MV-4-11 (cell line): ENCODE measurements at places on chromosomes 3 and 15.

DNA sequence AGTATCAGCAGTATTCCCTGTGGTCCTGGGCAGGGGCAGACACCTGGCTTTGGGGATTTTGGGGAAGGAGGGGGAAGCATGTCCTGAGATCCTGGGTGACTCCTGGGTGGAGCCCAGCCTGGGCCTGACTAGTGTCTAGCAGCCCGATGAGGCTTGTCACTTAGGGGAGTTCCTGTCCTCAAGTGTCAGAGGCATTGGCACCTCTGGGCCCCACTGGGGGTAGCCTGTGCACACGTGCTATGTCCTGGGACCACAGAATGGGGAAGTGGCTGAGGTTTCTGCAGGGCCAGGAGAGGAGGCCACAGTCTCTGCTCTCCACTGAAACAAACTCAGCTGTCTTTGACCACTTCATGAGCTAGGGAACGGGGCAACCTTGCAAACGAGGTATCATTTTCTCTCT is 31.5 kb upstream of the ADCY5 start:
- DNase-seq = peak; percentile 54

DNA sequence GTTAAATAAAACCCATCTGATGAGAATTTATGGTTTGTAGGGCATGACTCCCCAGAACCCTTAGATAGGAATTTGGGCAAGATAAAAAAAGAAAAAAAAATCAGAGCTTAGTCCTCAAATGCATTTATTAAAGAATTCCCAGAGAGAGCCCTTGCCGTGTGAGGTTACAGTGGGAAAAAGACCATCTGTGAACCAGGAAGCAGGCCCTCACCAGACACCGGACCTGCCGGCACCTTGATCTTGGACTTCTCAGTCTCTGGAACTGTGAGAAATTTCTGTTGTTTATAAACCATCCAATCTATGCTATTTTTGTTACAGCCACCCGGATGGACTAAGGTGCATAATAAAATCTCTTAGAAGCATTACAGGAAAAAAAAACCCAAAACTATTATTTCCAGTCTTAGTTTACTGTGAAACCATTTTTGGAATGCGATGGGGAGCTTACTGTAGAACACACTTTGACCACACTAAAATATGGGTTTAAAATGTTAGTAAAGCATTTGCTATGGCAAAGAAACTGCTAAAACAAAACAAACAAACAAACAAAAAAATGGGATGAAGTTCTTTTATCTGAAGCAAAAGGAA is 72.2 kb downstream of the LEKR1 start:
- DNase-seq = no peak

- DNase-seq = no peak
Measured at GRCh38 chr3:87313641-87314040, 37.3 kb upstream of the POU1F1 start.

DNA sequence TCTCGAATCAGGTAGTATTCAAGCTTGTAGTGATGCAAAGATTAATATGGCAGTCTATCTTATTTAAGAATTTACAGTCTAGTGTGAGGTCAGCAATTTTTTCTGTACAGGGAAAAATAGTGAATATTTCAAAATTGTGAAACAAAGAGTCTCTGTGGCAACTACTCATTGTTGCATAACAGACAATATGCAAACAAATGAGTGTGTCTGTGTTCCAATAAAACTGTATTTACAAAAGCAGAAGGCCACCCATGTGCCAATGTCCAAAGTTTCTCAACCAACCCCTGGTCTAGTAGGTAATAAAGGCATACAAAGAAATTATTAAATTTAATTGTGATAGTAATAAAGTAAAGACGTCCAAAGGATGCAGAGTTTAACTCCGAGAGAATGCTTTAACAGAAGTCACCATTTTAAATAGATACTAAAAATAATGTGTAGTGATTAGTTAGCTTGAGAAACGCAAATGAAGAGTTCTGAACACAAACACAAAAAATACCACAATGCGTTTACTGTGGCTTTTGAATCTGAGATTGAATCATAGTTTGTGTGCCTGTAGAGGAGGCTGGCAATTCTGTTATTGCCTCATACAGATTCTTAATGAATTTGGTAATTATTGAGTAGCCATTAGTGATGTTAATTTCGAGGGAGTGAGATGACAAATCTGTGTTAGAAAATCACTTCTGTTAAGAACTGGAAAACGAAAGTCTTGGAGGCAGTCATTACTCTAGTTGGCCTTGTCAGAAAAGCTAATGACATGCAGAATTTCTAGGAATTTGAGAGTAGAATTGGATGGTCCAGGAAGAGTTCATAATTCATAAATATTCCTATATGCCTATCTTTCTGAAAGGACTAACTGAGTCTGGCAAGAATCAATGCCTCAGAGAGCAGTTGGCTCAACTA is 48.7 kb downstream of the CADM2 start:
- peak; percentile 60 for DNase-seq

GRCh38 chr3:78257951-78258530 is 1218.1 kb downstream of the ROBO2 start:
- no peak for DNase-seq

- no peak for DNase-seq
Measured at GRCh38 chr3:11706604-11707003, 62.9 kb upstream of the VGLL4 start.

DNA sequence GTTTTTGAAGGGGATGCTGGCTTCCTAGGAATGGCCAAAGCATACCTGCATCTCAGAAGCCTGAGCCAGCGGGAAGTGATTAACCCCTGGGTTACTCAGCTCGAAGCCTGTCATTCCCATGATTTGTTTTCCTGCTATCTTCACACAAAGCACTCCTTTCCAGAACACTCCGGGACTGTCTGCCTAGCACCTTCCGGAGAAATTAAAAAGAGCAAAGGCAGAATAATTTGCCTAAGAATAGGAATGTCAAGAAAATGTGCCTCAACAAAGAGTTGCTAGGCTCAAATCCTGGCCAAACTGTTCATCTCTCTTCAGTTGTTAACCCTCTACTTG is 34.1 kb downstream of the TPM1 start:
- no peak for DNase-seq

GRCh38 chr3:66593978-66594377 is 93.2 kb upstream of the LRIG1 start:
- no peak for DNase-seq

DNA sequence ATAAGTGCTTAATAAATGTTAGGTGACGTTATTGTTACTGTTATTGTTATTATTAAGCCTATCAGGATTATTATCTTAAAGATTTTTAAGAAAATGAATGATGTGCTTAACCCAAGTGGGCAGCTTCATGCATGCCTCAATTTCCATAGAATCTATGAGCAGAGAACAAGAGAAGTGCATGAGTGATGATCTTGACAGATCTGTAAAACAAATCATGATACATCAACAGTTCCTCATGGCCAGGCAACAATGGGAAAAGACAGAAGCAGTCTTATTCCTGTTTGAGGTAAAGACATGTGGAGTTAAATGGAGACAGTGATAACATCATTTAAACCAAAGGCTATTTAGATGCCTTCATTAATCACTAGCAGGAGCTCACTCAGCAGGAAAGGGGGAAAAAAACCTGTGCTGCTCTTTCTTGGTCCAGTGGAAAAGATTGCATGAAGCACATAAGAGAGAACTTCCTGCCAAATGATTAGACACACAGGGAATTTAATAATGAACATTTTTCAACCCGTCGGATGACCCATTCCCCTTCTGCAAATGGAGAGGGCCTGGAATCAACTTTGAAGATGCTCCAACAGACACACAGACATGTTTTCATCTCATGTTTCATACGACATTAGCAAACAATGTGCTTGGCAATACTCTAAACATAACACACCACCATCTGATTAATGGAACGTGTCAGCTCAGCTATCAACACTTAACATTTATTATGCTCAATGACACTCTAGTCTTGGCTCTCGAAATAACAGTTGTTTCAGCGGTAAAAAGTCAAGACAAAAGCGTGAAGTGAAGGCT is 212.2 kb upstream of the LRRN1 start:
- DNase-seq = no peak

DNA sequence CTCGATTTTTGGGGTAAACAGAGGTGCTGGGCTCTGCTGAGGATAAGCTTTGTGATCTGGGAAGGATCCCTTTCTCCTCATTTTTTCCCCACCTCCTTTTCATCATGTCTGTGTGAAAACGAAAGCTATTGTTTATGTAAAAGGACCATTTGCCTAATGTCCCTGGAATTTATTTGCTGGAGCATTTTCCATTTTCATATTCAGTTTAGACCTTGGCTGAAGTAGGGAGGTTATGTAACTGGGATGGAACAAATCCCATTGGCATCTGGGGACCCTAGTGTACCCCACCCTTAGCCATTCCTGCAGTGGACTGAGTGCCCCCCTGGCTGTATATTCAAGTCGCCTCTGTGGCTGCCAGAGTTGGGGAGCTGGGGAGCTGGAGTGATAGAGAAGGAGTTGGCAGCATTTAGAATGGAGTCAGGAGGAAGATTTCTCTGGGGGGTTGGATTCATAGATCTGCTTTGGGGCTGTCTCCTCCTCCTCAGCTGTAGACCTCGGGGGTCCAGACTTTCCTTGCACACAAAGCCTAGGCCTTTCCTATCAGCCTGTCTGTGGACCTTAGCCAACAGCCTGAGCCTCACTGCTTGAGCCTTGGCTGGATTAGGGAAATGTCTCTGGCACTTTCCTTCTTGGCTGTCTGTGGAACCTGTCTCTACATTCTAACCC is 270.4 kb upstream of the CTDSPL start:
- no peak for DNase-seq

DNA sequence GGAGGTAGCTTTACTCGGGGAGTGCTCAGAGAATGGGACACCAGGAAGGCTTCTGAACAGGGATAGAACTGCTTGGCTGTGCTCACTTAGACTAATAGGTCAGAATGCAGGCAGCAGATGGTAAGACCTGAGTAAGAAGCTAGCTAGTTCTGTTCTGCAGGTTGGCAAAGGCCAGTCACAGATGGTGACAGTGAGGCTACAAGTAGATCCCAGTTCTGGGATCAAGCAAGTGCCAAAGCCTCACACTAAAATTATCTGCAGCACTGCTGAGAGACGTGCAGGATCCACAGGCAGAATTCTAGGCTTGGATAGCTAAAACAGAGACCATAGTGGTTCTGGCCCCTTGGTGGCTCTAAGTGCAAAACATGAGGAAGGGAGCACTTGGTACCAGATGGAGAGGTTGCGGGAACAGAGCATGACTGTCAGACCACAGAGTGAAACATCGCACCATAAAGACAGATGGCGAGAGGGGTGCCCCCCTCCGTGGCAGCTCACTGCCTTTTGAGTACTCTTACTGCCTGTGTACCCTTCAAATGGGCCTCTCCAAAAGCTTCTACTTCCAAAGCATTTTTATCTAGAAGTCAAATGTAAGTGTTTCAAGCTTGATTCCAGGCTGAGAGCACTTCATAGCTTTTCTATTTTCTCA is 3.6 kb upstream of the GLCE start:
- DNase-seq = no peak

- no peak for DNase-seq
Measured at GRCh38 chr3:77093101-77093500, 53.2 kb downstream of the ROBO2 start.

- DNase-seq = no peak
Measured at GRCh38 chr15:48632651-48633050, 12.9 kb downstream of the FBN1 start.

DNA sequence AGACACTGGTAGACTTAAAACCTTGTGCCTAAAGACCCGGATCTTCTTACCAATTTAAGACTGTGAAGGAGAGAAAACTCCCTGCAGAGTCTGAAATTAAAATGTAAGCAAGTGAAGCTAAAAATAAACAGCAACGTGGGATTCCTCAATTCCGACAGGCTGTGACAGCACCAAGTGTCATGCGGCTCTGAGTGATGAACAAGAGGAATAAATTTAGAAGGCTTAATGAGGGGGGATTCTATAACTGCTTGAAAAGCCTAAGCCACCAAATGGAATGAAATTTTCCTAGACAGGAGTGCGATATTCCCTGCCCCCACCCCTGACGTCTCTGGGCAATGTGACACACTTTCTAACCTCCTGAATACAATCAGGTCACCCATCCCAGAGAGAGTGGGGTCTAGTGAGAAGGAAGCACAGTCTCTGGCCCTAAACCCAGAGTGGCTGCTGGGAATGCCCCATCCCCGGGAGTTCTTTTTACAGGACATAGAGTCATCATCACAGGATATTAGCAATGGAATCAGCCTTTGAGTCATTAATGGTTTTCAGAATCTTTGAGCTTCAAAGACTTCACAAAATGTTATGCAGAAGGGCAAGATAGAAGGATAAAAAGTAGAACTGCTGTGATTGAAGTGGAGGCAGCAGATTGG is 114.3 kb downstream of the EDEM1 start:
- DNase-seq = no peak

- DNase-seq = peak; percentile 77
Measured at GRCh38 chr3:155664925-155665695, 79.8 kb downstream of the PLCH1 start.

DNA sequence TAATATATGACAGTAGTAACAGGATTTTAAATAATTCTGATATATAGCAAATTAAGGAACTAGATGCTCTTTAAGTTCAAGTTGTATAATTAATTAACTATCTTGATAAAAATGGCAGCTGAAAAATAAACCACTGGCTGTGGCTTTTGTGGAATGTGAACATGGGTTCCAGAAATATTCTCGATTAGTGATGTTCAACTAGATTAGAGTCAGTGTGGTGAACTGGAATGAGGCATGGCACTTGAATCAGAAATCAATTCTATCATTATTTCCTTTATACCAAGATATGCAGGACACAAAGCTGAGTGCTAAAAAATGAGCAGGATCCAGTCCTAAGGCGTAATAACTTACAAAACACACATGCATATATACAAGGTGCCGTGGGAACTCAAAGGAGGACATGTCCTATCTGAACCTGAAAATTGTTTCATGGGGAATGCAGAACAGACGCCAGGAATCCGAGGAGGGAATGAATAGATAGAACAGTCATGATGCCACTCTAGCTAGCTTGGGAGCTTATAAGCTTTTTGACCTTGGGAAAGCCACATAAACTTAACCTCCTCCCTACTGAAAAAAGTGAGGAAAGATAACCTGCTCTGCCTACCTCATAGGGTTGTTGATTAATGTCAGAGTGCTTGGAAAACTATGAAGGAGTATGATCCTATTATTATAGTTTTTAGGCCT is 402.4 kb downstream of the PLCL2 start:
- DNase-seq = no peak

DNA sequence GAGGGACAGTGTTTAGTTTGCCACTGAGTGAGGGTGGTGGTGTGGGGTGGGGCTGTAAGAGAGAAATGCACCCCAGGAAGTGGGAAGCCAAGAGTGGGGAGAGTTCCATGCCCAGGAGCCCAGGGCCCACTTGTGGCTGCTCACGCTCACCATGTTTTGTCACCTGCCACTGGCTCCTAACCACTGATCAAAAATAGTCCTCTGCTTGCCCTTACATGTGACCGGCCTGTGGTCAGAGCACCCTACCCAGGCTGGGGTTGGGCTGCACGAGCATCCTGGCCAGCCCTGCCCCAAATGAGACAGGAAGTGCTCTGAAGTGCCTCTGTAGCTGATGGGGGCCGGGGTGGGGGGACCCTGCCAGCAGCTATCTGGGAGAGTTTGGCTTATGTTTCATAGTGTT is 216.3 kb downstream of the RPLP1 start:
- DNase-seq = peak; percentile 87

DNA sequence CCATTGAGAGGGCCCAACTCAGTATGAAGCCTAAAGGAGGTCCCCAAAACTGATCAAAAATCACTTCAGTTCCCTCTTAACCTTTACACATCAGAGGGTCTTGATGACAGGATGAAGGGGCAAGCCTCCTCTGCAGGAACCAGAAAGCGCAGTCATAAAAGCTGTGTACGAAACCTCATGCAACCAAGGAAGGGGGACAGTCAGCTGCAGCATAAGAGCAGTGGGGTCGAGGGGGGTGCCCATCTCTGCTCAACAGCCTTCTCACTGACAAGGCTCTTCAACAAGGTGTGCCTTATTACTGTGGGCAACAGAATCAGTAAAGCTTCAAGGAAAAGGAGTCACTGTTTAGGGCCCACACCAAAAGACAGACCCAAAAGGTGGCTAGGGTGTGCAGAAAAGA is 3.9 kb downstream of the POC1A start:
- DNase-seq = no peak
